ENCODE measurements at places on chromosomes 5 and 9.

DNA sequence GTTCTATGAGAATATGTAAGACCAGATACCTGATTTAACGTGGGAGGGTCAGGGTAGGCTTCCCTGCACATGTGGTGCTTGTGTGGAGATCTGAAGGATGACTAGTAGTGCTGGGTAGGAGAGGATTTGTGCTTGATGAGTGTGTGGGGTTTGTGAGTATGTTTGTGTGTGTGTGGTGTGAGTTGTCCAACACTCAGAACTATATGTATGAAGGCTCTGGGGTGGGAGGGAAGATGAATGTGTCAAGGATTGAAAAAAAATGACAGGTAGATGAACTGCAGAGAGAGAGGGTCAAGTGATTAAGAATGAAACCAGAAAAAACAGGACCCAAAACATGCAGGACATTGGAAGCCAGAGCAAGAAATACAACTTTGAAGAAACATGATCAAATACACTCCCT, 154.6 kb upstream of the NR3C1 start:
- DNase-seq: no peak

DNA sequence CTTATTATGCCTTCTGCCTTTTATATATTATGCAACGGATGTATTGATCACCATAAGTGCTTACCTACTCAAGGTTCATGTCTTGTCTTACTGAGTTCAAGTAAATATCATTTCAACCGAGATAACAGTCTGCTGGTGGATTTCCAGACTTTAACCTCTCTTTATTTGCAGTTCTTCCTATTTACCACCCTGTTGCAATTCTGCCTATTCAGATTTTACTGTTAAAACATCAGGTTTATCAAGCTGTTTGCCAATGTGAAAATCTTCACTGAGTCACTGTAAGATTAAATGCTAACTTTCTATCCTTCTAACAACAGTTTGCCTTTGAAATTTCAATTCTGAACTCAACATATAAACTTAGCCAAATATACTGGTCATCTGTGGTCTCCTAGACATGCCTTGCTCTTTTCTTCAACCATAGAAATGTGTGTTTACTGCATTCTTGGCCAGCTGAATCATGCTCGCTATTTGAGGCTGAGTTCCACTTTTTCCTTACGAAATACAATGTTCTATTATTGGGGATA, 471.7 kb upstream of the RORB start:
- DNase-seq: no peak

DNA sequence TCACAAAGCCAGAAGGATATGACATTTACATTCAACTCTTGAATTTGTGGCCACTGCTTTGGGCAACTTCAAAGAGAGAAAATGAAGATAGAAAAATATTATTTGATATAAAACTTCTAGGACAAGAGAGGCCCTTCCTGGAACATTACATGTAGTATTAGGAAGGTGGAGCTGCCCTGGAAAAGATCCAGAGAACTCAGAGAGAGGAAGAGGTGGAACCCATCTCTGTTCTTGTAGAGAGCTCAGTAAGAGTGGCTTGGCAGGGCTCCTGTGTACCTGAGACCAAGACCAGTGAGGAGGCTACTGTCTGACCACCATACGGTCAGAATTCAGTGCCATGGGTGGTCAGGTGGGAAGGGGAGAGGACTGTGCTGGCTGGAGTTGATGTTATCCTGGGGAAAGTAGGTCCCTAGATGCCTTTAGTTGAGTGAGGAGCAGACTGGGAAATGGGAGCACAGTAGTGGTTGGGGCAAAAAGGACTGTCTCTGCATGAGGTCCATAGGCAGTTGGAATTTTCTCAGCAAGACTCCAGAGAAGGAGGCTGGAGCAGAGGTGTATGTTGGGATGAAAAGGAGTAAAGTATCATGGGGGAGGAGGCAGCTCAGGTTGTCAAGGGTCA, 7.6 kb downstream of the TGFBI start:
- no peak for DNase-seq

DNA sequence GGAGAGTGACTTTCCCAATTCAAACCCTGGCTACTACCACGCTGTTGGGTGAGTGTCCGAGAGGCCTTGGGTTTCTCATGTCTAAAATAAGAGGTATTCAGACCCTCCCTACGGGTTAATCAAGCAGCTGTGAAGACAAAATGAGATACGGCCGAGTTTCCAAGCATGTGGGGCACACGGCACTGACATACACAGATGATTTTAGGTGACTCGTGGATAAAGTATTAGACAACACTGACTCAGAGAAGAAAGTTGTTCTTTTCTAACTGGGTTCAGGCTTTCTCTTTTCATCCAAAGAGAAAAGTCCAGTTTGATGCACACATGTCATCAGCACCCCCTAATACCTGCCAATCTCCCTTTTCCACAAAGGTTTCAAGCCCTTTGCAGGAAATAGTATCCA, 15.6 kb downstream of the FOXI1 start:
- no peak for DNase-seq

GRCh38 chr5:170361116-170361515, 28.1 kb downstream of the KCNMB1 start:
- DNase-seq: no peak

Measured in amygdala (tissue), 56 donors.